ENCODE measurements at places on chromosomes 12 and 14. TPM values are rescaled to one million over a fixed set of nuclear protein-coding genes. Genes with fewer than 3 reads are reported as not detected.

Gene BCL2L14
- not detected for total RNA-seq

Gene DACT1
- under 0.01 TPM for total RNA-seq

Gene TRAF3
- 8.5 TPM for total RNA-seq

Gene ATL1
- total RNA-seq: 0.40 TPM

Gene CRIP2
- 152 TPM for total RNA-seq

Gene KLRC4
- total RNA-seq: not detected

Gene PIWIL1
- not detected for total RNA-seq

DNA sequence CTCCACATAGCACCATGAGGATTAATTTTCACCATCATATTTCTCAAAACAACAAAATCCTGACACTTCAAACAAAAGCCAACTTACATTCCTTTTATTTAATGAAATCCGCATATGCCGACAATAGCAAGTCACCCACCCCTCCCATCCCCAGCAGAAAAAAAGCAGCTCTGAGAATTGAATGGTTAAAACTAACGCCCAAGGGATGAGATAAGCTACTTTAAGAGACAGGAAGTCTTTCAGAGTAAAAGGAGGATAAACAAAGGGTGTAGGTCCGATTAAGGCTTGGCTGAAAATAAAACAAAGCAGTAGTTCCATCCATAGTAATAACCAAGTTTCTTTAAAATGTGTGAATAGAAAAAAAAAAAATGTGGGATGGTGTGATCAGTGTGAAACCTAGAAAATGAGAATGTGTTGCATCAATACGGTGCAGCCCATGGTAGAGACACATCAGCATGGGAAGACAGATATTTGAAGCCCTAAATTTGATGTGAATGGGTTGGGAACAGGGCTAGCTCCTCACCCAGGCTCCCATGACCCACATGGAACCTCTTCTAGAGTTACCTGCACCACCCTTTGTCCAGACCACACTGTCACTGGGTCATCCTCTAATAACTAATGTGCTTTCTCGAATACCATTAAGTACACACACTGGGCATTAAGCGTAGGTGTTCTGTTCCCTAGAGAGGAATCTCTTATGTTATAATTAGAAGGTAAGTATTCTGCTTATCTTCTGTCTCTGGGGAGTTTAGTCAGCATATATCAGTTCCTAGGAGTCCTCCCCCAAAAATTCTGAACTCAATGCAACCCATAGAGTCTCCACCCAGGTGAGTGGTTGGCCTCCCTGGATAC is 31.7 kb downstream of the RTRAF start:
- peak; percentile 82 for DNase-seq

GRCh38 chr12:1122786-1123185 is 131.8 kb downstream of the ERC1 start:
- no peak for DNase-seq

DNA sequence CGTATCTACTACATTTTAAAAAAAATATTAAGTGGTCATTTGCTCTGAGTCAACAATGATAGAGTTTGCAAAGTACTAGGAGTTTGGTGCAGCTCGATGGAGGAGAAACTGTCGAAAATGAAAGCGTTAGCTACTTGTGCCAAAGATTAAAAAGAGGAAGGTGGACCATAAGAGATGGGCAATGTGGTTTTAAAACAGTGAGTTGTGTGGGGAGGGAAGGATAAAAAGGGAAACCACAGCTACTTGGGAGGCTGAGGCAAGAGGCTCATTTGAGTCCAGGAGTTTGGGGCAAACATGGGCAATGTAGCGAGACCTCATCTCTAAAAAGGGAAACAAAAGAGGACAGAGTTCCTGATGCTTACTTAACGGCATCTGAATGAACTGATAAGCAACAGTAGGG is 18.2 kb upstream of the STRAP start:
- no peak for DNase-seq

- DNase-seq: peak; percentile 28
These were observed 669 bp downstream of the RFX4 start for GRCh38 chr12:106583242-106584103.

- DNase-seq: no peak
These were observed 568.3 kb downstream of the TMEM121 start for GRCh38 chr14:106094654-106095189.

- DNase-seq: peak; percentile 81
These were observed 117.8 kb downstream of the TTC7B start for GRCh38 chr14:90698379-90698869.

DNA sequence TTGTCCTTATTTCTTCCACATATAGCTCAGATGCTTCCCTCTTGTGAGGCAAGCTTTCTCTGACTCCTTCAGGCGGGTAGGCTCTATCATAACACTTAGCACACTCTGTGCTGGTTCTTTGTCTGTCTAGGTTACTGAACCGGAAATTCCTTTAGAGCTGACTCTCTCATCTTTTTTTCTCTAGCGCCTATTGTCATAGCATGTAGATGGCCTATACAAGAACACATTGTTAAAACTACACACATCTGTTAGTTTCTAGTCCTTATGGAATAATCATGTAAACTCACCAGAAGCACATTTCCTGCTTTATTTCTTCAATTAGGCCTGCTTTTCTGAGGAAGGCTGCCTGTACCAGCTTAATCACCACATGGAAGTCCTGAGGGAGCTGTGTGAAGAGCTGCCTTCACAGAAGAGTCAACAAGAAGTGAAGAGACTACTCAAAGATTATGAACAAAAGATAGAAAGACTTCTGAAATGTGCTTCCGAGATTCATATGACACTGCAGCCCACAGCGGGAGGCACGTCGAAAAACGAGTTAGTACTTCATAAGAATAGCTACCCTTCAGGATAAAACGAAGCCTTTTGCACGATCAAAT is 143.9 kb downstream of the SYNE2 start:
- peak; percentile 81 for DNase-seq

DNA sequence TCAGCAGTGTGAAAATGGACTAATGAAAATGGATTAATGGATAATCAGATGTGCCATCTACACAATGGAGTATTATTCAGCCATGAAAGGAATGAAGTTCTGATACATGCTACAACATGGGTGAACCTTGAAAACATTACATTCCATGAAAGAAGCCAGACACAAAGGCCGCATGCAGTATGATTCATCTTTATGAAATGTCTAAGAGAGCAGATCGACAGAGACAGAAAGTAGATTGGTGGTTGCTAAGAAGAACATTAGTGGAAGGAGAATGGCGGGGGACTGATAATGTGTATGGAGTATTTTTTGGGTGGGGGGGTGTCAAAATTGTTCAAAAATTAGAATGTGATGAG is 47.3 kb downstream of the PRKAB1 start:
- peak; percentile 63 for DNase-seq

DNA sequence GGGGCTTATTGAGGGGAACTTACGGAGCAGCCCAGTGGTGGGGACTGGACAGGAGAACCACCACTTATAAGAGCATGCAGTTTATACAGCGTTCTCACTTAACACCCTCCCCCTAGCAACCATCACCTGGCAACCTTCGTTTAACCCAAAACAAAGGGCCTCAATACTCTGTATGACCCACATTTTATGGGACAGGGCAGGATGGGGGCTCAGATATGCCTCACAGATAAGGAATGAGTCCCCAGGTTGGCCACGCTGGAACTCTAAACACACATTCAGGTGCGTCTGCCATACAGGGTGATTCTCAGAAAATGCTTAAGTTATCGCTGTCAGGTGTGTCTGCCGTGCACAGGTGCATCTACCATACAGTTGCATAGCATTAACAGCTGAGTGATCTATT is 99.2 kb downstream of the GCH1 start:
- DNase-seq: no peak

DNA sequence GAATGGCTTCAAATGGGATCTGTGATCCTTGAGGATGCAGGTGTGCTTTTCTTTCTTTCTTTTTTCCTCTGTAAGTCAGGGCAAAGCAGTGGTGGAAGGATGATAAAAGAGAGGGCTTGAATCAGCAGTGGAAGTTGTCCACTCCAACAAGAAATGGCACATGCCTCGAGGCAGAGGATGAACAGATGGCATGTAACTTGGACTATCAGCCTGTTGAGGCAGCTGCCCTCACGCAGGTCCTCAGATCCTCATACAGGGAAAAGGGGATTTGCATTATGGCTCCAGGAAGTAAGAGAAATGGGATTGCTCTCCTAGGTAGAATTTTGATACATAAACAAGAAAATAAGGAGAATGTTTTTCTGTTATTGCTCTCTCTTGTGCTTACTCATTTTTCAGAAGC is 368.0 kb downstream of the FUT8 start:
- no peak for DNase-seq

GRCh38 chr12:118354903-118355302 is 17.8 kb downstream of the TAOK3 start:
- DNase-seq: no peak

- peak; percentile 66 for DNase-seq
These were observed 214.5 kb downstream of the PAH start for GRCh38 chr12:102702447-102703114.

- no peak for DNase-seq
These were observed 94.3 kb downstream of the KICS2 start for GRCh38 chr12:64127811-64128210.

DNA sequence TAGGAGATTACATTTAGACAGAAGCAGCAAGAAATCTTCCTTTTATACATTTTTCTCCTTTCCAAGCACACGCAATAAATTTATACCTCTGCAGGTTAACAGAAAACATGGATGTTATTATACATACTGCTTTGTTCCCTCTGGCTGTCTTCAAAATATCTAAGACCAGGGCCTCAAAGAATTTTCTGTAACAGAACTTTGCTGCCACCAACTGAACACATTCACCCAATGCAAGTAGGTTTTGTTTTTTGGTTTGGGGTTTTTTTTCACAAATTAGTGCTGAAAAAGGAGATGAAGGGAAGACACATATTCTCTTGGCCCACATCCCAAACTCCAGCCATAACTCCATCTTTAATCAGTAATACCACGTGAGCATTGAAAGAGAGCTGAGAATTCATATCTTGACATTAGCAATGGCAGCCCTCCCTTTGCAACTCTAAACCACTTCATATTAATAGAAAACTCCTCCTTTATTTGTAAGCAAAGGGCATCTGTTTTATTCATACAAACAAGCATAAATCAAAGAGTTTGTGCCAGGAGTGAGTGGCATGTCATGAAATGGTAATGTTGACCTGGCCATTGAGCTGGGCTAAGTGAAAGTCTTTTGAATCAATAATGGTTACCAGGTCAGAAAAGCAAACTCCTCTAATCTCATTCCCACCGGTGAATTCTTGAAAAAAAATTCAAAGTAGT is 150.8 kb upstream of the FSCB start:
- DNase-seq: no peak

DNA sequence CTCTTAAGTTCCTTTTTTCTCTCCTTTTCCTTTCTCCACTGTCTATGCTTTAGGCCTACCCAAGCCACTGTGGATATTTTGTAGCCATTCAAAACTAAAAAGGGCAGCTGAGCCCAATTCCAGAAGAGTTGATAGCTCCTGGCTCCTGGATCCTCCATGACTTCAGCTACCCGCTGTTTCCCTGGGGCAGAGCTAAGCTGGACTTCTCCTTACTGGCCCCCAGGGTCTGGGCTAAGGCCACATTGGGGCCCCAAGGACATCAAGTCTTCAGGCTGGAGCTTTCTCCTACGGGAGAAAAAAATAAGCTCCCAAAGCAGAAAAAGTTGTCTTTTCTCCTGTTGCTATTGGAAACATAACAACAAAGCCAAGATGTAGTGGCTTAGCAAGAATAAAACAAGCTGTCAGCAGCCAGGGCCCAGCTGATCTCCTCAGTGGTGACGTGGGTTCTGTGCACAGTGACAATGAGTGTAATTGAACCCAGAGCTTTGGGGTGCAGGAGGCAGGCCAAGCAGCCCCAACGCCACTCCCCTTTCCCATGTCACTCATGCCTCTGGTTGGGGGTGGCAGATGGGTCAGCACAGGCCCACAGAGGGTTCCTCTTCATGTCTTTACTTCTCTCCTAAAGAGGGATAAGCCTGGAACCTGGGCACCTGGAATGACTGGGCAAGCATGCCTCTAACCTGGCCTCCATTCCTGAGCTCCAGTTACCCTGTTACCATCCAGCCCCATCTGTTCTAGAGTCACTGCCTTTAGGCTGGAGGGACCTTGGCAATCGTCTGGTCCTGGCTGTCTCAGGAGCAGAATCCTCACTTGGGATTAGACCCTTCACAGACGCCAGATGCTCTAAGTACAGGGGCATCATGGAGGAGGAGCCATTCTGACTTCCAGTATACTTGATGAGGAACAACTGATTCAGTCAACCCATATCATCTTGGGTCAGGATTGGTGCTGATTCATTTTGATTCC is 171.2 kb downstream of the ZFP36L1 start:
- no peak for DNase-seq

DNA sequence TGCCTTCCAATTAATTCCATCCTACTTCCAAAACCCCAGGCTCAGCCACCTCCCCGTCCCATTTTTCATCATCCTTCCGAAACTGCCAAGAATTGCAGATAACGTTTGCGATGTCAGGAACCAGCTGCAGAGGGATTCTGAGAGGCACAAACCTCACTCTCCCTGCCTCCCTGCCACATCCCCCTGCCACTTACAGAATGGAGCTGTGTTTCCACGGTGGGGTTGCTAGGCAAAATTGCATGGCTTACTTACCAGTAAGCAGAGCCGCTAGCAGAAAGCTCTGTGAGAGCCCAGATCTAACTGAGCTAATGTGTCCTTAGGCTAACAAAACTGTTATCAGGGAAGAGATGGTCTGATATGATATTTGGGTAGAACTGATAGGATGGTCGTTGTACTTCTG is 127.4 kb downstream of the KCNK10 start:
- no peak for DNase-seq

DNA sequence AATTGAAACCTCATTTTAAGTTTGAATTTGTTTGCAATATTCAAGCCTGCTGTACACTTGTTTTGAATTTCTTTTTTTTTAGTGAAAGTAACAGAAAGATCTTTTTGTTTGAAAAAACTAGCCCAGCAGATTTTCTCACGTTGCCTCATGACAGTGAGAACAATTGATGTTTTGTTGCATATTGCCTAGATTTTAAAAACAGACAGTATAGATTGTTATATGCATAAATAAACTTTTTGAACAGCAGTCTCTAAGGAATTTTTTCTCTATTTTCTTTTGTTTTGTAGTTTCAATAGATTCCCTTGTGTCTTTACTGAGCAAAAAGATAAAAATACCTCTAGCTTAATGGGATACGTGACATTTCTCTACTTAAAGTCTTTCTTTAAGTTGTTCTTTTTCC is 15.4 kb downstream of the OR6C6 start:
- no peak for DNase-seq

- no peak for DNase-seq
These were observed 12.0 kb downstream of the VDR start for GRCh38 chr12:47892819-47893218.

GRCh38 chr12:90896821-90897220 is 58.2 kb downstream of the CCER1 start:
- DNase-seq: no peak

GRCh38 chr12:118050972-118051910 is 9.7 kb downstream of the WSB2 start:
- DNase-seq: no peak

DNA sequence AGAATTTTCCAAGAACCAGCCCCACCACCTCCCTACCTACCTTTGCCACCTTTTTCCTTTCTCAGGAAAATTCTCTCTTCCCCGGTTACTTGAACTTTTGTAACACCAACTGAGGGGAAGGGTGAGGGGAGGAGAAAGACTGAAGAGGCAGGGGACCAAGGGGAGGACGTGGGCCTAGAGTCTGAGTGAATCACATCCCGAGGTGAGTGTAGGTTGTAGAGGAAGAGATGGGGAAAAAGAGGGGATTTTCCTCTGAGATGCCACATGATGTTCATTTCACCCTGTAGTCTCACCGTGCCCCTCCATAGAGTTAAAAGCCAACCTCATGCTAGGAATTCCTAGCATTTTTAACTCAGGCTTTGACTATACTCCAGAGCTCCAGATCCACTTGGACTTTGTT is 311.8 kb downstream of the RPAP3 start:
- no peak for DNase-seq

Data from lung microvascular endothelial cell (primary cell).